Colonic mucosa (tissue), 4 donors: ENCODE measurements at places on chromosomes 7 and 10.

GRCh38 chr7:10300577-10300976 is 673.1 kb upstream of the PHF14 start:
- no peak for DNase-seq

DNA sequence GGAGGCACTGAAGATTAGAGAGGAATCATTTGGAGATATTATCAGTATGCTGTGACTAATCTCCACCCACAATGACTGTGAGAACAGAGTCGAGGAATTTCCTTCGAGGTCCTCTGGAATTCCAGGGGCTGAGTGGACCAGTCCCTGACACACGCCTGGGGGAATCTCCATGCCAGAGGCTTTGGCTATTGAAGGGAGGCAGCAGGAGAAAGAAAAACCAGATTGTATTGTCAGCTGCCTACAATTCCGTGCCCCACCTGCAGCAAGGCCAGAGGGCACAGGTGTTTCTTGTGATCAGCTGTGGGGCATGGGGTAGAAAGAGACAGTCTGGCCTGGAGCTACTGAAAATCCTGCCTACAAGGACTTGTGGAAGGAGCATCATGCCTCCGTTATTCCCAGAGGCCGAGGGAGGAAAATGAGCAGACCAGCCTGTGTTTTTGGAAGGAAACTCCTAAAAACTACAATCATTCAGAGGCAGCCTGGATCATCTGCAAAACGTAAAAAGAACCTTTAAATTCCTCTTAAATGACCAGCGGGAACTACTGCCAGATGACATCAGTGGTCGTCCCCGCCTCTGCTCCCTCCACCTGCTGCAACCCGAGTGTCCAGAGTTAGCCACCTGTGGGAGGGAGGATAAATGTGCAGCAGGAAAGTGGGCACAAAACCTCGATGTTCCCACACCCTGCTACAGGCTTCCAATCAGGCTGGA is 25.4 kb upstream of the ANK3 start:
- no peak for DNase-seq

GRCh38 chr10:67492317-67493019 is 203.5 kb downstream of the CTNNA3 start:
- no peak for DNase-seq

DNA sequence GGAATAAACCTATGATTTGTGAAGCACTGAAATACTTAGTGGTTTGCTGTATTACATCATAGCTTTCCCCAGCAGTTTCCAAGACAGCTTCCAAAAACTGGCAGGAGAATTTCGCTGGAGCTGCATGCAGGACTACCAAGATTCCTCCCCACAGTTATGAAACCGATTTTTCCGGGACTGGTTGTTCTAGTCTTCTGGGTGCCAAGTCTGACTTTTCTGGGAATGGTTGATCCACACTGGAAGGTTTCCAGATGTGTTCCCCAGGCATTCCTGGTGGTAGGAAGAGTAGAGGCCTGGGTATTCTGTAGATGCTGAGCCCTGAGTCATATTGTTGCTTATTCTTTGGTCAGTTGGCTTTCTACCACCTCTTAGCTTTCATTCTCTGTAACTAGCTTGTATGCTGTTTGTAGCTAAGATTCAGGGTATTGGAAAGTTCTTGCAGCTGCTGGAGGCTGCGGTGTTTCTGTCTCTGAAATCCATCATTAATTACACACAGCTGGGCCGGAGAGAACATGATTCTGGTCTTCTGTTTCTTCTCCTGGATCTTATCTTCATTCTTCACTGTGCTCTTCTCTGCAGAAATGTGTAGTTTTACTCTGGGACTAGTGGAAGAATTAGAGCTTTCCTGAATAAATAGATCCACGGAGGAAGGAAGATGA is 6.3 kb downstream of the ABCC2 start:
- DNase-seq, result peak; percentile 38

GRCh38 chr10:116470768-116471415 is 43.2 kb downstream of the PNLIPRP3 start:
- peak; percentile 45 for DNase-seq
